ENCODE measurements at places on chromosomes 4 and X.

DNA sequence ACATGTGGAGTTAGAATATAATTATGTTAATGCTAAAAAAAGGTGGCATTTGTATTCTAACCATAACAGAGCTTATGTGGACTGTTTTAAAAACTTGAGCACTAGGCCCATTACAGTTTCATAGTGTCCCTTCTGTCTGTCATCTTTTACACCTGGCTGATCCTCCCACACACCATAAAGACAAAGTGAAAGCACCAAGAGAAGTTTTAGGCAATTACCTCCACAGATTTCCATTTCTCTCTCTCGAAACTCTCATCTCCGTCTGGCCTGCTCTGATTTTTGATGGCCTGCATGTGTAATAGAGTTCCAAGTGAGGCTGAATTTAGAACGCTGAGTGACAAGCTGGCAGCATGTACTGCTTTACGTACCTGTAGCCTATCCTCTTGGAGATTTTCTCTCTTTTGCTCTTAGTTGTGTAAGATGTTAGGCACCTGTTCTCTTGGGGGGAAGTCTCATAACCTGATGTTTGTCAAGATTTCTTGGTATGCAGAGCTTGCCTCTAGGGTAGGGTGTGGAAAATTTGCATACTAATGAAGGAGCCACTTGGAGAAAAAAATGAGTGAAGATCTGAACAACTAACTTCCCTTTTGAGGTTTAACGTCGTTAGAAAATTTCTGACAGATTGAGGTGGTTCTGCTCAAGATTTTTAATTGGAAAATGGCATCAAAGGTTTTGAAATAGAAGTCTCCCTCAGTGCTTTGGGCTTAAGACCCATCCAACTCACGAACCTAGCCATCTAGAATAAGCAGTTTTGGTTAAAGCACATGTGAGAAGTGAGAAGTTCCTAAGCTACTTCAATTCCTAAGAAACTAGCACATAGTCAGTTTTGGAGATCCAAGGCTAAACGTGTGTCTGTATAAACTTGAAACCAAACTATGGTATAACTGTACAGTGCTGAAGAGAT lies 57.6 kb upstream of the RAP1GDS1 start:
- no peak for DNase-seq

DNA sequence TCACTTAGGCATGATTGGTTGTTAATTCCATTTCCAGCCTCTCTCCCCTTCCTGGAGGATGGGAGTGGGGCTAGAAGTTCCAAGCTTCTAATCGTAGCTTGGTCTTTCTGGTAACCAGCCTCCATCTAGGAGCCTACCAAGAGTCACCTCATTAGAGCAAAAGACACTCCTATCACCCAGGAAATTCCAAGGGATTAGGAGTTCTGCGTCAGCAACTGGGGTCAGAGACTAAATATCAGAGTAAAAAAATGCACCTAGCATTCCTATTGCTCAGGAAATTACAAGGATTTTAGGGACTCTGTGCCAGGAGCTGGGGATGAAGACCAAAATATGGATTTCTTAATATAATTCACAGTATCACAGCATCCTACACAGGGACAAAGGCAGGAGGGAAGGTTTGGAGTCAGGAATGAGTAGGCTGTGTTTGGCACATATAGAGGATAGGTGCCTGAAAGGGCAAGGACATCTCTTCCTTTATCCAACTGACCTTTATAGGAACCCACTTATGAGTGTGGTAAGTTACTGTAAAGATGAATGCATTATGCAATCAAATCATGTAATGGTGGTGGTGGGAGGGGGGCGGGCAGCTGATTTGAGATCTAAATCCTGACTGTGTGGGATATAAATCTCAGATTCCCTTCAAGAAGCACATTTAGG lies 30.5 kb upstream of the LIMCH1 start:
- DNase-seq: no peak

GRCh38 chr4:122833999-122834398 lies 7.4 kb downstream of the FGF2 start:
- no peak for DNase-seq

GRCh38 chr4:4645743-4646142 lies 103.9 kb upstream of the STX18 start:
- no peak for DNase-seq

- no peak for DNase-seq
Measured at GRCh38 chr4:87019898-87020297, 85.1 kb downstream of the AFF1 start.

GRCh38 chr4:181507180-181507835 lies 735.9 kb upstream of the TENM3 start:
- no peak for DNase-seq

- no peak for DNase-seq
Measured at GRCh38 chr4:48090621-48091020, 43.4 kb downstream of the TXK start.

DNA sequence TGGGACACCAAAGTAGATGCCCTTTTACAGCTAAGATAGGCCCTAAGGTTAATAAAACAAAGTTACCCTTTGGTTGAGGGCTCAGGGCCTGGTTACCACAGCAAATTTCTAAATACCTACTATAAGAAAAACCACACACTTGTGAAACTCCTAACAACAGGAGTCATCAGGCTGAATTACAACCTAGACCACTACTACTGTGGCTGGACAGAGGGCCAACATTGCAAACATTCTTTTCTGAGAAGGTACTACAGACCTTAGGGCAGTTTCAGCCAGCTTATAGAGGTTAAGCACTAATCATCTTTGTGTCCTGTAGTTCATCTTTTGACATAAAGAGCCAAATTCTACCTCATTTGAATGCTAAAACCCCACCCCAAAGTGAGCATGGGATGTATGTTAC lies 504.0 kb downstream of the RAPGEF2 start:
- no peak for DNase-seq

DNA sequence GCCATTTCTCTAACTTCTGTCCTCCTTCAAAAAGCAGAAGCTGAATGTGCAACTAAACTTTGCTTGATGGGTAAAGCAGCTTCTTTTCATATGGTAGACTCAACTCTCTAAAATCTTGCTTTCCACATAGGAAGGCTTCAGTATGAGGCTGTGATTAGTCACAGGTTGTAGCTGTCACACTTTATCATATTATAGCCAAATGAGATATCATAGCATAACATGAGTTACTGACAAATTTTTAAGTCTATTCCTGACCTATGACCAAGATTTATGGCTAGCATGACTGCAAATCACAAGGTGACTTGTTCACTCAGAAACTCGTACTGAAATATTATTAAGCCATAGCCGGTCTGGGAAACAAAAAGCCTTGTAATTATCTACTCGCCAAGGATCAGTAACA lies 998.6 kb downstream of the RPA4 start:
- no peak for DNase-seq

GRCh38 chr4:25575611-25576010 lies 80.0 kb upstream of the SLC34A2 start:
- no peak for DNase-seq

DNA sequence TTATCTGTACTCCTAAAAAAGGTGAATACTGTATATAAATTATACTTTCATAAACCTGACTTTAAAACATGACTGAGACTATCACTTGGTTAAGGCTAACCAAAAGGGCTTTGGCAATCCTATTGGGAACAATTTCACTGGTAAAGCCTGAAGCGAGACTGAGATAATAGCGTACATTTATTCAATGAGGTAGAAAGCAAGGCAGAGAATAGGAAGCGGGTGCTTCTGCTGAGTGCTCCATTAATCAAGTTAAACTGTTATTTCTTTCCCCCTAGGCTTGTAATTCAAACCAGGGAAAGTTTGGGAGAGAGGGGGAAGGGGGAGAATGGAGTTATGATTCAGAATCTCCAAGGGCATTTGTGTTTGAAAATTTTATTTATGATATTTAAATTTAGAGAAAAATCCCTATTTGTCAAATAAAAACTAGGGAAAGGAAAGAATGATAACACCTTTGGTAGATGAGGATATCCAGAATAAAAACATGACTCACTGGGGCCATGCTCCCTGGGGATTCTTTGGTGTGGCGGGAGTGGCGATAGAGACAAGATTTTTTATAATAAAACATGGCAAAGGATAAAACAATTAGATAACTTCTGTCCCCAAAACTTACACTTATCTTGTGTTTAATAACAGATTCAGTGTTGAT lies 34.6 kb upstream of the SORBS2 start:
- no peak for DNase-seq

Measured in stimulated activated CD8-positive, alpha-beta memory T cell treated with anti-CD3 and anti-CD28 coated beads, Interleukin-7, amount 100 ng/mL, for 4 hours (primary cell).